ENCODE measurements at places on chromosomes 6 and 20.

DNA sequence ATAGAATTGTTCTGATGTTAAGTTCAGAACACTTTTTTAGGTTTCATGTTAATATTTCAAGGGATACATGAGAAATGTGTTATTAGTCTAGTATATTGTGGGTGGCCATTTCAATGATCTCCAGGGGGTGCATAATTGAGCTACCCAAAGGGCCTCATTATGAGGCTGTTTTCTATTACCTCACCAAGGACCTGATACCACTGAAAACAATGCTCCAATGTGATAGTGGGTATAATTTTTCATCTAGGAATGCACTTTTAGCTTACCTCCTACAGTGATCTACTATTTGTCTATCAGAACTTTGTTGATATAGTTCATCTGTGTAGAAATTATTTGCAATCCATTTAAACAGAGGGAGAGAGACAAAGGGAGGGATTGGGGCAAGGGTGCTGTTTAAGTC lies 106.8 kb upstream of the HS3ST5 start:
- no peak for DNase-seq

GRCh38 chr20:8132484-8133309 lies 631 bp downstream of the PLCB1 start:
- peak; percentile 5 for DNase-seq

DNA sequence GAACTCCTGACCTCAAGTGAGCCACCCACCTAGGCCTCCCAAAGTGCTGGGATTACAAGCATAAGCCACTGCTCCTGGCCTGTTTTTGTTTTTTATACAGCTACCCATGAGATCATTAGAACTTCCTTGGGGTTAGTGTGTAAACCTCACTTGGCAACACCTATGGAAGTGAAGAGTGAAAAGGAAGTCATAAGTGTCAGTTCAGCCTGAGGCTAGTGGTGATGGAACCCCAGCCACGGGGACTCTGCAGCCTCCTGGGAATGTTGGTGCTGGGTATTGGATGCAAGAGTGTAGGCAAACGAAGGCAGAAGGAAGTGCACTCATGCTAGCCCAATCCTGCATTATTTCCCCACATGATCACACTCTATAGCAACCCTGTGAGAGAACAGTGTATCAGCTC lies 33.6 kb upstream of the FUCA2 start:
- no peak for DNase-seq

- DNase-seq: no peak
Observed at GRCh38 chr6:43666196-43666920, 21.2 kb downstream of the MRPS18A start.

DNA sequence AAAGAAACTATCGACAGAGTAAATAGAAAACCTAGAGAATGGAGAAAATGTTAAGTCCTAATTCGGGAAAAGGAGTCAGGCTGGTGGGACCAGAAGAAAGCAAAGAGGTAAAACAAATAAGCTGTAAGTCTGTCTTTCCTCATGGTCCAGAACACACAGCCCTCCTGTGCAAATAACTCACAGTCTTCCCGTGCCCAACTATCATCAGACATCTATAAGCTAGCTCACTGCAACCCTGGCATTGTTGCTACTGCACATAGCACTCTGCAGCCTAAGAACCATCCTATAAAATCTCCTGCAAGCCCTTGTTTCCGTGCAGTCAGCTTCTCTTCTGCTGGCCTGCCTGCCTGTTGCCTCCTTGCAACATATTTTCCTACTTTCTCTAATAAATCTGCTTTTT lies 17.4 kb downstream of the HLA-DRA start:
- DNase-seq: no peak

DNA sequence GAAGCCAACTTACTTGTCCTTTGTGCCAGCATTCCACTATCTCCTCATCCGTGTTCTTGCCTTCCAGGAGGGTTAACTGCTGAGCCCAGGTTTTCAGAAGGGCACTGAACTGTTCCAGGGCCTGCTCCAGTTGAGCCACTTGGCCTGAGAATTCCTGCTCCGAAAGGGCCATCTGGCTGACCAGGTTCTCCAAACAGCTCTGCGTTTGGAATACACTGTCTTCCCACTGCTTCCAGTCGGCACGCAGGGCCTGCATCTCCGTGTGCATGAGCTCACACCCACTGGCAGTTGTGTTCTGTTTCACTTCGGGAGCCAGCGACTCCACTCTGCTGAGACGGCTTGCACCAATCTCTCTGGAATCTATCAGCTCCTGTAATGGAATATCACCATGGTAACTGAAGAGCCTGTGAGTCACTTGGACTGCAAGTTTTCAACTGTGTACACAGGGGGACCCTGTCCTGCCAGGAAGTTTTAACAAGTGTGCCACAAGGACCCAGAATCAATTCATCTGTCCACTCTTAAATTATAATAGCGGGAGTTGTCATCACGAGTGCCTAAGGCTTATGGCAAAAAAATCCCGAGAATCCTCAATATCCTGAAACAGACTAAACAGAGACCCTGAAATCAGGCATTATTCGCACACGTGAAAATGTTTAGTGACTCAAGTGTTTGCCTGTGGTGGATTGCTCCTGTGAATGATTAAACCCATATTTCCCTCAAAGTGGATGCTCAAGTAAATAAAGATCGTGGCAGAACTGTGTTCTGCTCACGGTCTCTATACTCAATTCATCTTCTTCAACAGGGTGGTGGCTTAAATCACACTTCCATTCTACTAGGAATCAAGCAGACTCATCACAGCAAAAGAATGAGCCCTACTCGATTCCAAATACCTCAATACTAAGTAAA lies 255.9 kb downstream of the SYNE1 start:
- DNase-seq: no peak

GRCh38 chr20:5172167-5172601 lies 45.4 kb downstream of the CDS2 start:
- no peak for DNase-seq

- DNase-seq: no peak
Observed at GRCh38 chr6:52543729-52544601, 32.9 kb downstream of the TRAM2 start.

DNA sequence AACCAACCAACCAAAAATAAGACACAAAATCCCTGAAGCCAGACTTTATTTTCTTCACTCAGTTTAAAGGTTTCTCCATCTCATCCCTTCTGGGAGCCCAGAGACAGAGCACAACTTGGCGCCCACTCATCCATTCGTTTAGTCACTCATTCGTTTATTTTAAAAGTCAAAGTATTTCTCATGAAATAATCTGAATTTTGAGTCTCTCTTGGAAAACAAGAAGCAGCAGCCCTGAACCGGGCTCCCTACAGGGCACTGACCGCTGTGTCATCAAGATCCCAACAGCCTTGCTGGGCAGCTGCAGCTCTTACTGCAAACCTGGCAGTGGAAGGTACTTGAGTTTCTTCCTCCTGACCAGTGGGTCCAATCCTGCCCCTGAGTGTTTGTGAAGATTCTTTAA lies 171.6 kb downstream of the THBS2 start:
- DNase-seq: no peak

GRCh38 chr20:11852189-11852588 lies 65.5 kb upstream of the BTBD3 start:
- DNase-seq: no peak

DNA sequence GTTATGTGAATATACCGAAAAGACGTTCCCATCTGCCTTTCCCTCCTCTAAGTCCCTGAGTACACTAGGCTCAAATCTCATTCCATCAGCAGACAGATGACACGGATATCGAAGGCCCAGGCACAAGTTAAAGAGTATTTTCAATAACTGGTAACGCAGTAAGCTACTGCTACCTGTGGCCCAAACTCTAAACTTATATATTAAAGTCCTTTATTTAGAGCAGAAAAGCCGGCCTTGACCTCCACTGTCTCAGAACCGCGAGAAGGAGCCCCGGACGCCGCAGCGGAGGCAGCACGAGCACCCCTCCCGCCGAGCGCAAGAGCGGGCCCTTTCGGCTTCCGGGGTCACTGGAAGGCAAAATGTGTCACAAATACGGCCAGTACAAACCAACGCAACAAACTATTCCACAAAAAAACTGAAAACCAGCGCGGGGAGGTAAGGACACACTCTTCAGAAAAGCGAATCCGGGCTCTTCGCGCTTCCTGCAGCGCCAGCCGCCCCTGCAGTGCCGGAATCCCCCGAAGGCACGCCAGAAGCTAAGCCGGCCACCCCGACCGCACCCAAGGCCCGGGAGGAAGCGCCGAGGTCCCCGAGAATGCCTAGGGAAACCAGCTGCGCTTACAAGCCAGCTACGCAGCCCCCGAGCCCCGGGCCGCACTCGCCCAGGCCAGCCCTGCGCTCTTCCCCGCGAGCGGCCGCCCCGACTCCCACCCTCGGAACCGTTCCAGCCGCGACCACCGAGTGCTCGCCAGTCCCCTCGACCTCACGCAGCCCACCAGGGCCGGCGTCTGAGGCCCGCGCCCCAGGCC lies 681 bp downstream of the DIDO1 start:
- peak; percentile 43 for DNase-seq

DNA sequence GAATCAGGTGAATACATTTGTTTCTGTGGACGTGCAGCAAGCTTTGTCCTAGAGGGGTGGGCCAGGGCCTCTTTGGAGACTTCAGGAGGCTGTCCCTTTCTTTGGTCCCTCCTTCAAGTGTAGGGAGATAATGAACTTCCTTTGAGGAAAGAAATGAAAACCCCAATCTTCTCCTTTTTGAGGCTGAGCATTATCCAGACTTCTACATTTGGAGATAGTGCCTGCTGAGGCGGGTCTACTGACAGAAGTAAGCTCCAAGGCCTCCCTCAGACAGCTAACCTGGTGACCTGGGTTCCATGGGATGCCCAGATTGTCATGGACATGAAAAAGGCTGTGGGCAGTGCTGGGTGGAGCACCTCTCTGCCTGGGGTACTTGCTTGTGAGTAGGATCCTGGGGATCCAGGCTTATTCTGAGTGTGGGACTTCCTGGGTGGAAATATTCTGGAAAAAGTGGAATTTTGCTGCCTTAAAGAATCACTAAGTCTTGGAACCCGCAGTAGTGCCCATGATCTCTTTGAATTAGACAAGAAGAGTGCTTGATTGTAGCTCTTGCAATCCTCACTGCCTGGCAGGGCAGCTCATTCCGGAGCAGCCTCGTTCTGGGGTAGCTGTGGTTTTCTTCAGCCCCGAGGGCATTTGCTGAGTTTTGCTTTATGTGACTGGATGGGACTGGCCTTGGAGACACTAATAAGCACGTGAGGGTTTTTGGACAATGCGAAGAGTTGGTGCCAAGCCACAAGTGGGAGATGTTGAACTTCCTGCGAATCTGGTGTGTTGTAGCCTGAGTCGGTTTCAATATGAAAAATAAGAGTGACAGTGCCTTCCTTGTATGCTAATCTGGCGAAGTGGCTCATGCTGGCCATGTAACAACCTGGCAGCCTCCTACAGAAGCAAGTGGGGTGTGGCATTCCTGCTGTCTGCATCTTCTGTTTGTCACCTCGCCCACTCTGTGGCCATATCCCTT lies 28.1 kb downstream of the SNRNP48 start:
- DNase-seq: no peak

DNA sequence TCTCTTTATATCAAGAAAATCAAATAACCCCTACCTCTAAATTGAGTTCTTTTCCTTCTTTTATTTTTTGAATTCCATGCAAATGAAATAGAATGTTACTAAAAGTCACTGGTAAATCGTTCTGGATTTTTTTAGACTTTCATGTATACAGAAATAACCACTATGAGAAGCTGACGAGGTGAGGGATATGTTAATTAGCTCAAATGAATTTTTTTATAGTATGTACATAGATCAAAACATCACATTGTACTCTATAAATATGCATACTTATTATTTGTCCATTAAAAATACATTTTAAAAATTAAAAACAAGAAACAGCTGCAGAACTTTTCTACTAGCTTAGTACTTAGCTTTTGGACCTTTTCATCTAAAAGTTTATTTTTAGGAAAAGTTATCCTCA lies 165.4 kb downstream of the DOK5 start:
- no peak for DNase-seq

DNA sequence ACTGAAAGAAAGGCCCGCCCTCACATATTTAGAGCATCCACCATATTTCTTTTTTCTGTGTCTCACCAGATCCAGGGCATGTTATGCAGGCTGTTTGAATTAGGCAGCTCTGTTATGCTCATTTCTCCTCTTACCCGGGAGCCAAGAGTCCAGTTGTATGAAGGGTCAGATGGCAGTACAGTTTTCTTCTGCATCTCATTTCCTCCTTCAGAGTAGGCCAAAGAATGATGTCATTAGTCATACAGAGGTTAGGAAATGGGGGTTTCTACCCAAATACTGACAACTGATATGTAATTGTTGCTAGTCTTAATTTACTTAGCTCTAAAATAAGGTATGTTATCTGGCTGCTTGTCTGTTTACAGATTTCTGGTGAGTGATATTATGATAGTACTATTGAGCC lies 130.8 kb downstream of the SOBP start:
- no peak for DNase-seq

DNA sequence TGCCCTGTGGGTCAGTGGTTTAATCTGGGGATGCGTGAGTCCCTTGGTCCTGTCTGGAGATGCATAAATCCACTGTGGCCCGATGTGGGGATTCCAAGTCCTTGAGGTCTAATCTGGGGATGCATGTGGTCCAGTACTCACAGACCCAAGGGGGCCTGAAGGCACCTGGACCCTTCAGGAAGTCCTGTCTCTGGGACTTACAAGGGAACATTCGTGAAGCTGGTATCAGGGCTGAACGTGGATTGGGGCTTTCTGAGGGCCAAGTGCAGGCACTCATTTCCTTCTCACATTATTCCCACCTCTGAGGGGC lies 25.2 kb upstream of the GTSF1L start:
- no peak for DNase-seq

- DNase-seq: no peak
Observed at GRCh38 chr6:29925727-29926412, 16.5 kb upstream of the HLA-A start.

DNA sequence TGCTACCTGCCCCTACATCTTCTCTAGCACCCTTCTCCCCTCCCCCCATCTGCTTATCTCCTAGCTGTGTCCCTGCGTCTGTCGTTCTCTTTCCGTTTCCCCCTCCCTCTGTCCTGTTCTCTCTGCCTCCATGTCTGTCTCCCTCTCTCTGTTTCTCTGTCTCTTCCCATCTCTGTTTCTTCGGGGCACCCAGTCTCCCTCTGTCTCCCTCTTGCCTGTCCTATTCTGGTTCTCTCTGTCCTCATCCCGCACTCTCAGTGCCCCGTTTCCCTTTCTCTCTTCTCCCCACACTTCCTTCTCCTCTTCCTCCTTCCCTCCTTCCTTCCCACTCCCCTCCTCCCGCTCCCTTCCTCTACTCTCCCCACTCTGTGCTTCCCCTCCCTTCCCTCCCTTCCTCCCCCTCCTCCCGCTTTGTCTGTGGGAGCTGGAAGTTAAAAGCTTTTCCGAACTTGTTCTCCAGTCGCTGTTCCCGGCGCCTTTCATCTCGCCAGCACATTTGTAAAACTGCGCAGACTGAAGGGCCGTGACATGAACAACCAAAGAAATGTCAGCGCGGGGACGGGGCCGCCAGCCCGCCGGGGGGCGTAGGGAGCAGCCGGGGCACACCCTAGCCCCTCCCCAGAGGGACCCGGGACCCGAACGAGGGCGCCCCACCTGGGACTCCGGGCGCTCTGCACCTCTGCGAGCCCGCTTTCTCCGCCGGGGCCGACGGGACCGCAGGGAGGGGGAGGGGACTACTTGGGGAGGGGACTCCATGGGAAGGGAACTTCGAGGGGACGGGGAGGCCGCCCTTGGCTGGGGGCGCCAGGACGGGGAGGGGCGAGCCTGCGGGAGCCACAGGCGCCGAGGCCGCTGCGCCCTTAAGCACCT lies 4.0 kb upstream of the CDH22 start:
- DNase-seq: peak; percentile 6

Measured in stimulated activated CD4-positive, alpha-beta T cell treated with anti-CD3 and anti-CD28 coated beads, Interleukin-4, amount 100 ng/mL, for 1 hour (primary cell).